RWPE1 (cell line): ENCODE measurements at places on chromosomes 1 and 21.

DNA sequence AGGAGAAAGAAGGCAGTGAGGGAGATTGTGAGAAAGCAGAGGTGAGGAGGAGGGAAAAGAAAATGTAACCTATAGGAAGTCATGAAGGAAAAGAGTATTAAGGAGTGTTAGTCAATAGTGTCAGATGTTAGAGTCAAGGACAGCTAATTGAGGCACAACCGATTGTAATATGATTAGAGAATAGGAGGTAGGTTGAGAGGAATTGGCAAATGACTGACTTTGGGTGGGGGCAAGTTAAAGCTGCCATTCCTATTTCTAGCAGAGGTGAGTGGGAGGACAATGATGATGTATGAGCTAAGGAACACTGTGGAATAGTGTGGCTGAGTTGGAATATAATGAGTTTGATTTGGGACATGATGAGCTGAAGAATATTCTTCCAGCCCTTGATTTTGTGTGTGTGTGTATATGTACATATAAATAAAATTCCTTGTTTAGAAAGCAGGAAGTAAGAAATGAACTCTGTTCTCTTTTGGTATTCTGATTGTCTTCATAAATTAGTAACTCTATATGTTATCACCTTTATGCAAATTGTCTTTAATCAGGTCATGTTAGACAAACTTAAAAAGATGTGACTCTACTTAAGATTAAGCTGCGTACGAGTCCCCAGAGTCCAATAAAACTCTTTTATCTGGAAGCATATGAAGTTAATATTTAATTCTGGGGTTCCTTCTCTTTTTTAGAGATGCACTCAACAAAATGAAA is 98.4 kb downstream of the FNBP1L start:
- no peak for DNase-seq

GRCh38 chr21:33458861-33459260 is 20.9 kb downstream of the TMEM50B start:
- DNase-seq = no peak

DNA sequence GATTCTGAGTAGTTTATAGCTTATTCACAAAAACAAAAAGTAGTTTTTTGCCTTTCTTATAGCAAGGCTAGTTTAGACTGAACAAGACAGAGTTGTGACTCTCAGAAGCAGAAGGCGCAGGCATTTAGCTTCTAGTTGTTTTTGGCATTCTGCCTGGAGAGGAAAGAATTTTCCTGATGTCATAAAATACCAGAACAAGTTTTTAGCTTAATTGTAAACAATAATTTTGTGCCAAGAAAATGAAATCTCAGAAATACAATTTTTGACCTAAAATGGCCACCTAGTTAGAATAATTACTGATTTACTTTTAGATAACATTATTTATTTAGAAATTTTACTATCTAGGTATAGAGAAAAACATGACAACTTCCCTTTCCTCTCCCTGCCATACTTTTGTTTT is 1.0 kb downstream of the DNAJB4 start:
- DNase-seq = peak; percentile 35

GRCh38 chr1:153567621-153568366 is 2.1 kb upstream of the S100A2 start:
- peak; percentile 88 for DNase-seq

- DNase-seq = peak; percentile 94
Observed at GRCh38 chr1:20124456-20125057, 5.2 kb upstream of the PLA2G2D start.

GRCh38 chr1:119001181-119002027 is 13.3 kb upstream of the TBX15 start:
- no peak for DNase-seq

DNA sequence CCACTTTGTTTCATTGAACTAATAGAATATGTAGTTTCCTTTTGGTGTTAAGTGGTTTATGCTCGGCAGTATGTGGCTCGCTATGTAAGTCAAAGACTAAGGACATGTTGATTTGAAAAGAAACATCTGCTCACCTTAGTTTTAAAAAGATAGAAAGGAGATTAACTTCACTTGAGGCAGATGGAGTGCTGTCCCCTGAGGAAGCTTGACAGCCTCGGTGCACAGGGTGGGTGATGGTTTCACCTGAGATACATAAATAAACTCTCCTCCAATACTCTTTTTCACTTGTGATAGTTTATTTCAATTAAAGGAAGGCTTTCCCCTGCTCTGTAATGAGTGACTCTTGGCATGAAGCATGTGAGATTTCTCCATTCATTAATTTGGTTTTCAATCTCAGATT is 70.8 kb upstream of the FMN2 start:
- DNase-seq = no peak

DNA sequence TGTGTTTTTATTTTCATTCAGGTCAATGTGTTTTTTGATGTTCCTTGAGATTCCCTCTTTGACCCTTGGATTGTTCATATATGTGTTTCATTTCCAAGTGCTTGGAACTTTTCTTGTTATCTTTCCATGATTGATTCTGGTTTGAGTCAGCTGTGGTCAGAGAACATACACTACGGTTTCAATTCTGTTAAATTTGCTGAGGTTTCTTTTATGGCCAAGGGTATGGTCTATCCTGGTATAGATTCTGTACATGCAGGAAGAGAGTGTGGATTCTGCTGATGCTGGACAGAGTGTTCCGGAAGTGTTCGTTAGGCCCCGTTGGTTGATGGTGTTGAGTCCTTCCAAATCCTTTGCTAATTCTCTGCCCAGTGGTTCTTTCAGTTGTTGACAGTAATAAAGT is 98.5 kb upstream of the COL6A1 start:
- DNase-seq = no peak

- no peak for DNase-seq
Observed at GRCh38 chr1:205301842-205302588, 19.5 kb downstream of the NUAK2 start.

DNA sequence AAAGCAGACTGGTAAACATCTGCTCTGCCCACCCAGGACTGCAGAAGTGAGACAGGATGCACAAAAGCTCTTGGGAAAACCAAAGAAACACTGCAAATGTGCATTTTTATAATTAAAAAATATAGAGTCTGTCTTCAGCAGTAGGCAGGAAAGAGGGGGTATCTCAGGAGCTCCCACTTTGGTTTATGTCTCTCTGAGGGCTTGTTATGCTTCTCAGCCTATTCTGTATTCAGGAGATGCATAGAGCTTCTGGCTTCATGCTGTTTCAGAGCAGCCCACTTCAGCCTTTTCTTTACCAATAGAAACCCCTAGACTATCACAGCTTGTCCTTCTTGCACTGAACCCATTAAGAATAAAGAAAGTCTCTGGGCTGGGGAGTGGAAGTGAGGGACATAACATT is 148.0 kb downstream of the ROR1 start:
- no peak for DNase-seq

- no peak for DNase-seq
Observed at GRCh38 chr1:9453779-9454418, 85.4 kb upstream of the SLC25A33 start.

- peak; percentile 50 for DNase-seq
Observed at GRCh38 chr1:28642056-28642846, 616 bp downstream of the TAF12 start.

DNA sequence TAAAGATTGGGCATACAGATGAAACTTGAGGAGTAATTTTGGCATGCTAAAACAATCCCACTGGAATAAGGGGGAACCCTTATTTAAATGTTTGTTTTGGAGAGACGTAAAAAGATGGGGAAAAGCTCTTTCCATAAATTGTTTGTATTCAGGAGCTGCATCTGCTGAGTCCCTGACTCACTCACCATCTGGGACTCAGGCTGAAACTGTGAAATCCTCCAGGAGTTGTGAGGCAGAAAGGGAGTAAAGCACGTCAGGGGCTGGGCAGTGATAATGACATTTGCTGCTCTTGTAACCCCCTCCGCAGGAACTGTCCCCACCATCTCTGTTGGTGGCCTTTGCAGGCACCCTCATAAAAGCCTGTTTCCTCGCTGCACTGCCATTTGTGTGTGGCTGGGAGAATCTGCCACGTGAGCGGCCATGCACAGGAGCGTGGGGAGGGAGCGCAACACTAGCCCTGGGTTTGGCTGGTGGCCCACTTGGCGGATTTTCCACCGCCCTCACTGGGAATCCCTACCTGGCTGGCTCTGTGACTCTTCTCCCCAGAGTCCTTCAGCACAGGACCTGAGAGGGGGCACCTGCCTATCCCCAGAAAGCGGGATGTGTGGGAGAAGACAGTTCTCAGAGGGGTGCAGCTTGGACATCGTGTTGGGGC is 45.3 kb downstream of the ZSCAN20 start:
- DNase-seq = no peak

DNA sequence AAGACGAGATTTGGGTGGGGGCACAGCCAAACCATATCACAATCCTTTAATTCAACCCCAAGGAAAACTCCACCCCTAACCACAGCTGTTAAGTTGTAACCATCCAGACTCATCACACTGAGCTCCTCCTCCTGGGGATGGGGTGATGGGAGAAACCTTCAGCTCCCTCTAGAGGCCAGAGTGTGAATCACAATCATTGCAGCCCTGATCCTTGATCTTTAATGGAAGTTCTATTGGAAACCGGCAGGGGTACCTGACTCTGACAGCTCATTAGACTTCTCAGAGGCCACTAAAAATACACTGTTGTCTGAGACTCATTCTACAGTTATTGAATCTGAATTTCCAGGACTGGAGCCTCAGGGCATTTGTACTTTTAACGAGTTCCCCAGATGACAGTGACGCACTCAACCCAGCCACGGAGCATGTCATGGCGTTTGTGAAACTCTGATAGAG is 127.2 kb downstream of the IGSF21 start:
- DNase-seq = peak; percentile 83

GRCh38 chr1:207308451-207309190 is 12.9 kb upstream of the CD55 start:
- DNase-seq = no peak

DNA sequence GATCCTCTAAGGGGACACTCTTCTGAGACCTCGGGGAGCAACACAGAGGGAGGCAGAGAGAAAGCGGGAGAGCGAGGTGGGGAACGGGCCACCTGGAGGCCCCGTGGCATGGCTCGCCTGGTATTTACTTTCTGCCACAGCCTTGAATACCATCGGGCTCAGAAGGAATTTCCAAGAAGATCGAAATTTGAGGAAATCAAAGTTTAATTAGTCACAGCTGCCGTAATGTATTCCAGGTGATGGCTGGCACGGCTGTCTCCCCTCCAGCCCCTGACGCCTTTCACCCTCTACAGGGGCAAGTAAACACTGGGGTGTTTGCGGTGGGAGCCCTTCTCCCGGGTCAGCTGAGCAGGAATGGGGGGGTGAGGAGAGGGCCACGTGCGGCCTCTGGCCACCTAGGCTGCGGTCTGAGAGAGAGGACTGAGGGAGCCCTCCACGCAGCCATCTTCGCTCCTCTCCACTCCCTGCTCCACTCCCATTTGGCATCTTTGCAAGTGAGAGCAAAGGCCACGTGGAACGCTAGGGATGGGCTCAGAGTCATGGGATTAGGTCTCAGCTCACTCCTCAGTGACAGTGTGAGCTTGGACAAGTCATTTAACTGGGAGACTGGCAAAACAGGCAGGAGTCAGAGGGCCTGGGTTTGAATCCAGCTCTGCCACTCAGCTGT is 125.2 kb downstream of the SYF2 start:
- no peak for DNase-seq

- DNase-seq = peak; percentile 62
Observed at GRCh38 chr1:115089420-115090185, at the start of gene TSPAN2. TSPAN2 (minus strand) TSS chr1:115089503; CDS start chr1:115089432, 71 bp downstream.

DNA sequence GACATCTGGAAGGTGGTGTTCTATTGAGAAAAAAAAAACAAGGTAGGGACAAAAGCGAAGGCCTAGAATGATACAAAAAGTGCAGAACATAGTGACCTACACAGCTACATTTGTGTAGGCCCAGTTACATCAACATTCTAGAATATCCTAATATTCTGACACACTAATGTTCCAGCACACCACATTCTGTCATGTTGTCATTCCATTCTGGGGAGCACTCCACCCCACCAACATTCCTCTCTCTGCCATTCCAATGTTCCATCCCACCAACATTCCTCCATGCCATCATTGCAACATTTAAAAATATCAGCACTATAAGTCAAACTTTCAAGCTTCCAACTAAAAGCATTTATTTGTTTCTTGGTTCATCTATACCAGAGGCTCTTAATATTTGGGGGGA is 28.5 kb downstream of the COA7 start:
- no peak for DNase-seq

- no peak for DNase-seq
Observed at GRCh38 chr1:213676736-213677135, 311.0 kb upstream of the PROX1 start.

DNA sequence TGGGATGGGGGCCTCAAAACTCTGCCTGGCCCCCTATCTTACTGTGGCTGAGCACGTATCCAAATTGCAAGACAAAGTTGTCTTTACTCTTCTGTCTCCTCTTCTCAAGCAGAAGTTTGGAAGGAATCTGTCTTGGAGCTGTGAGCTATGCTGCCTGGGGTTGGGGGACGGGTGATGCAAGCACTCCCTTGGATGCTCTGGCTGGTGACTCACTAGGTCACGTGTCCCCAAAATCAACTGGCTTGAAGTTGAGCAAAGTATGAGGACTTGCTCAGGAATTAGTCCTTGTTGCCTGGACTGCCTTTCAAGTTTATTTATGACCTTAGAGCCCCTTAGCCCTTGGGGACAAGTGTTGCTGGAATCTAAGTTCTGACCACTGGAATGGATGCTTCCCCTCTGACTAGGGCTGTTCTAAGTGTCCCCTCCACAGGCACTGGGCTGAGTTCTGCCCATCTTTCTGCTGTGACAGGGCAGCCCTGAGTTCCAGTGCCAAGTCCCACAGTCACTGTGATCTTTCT is 269.5 kb downstream of the HHAT start:
- DNase-seq = peak; percentile 55

GRCh38 chr1:164624400-164624799 is 65.4 kb downstream of the PBX1 start:
- DNase-seq = no peak

DNA sequence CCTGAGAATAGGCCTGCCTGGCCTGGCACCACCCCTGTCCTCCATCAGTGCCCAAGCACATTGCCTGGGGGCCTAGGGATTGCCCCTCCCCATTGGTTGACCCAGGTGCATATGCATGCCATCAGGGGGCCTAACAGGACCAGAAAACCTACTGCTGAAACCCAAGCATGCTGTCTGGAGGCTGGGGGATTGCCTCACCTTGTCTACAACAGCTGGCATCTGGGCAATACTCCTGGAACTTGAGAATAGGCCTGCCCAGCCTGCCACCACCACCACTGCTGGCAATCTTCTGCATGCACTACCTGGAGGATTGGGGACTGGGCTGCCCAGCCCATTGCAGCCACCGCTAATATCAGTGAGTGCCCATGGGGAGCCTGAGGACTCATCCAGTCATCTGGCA is 56.1 kb upstream of the BCL10 start:
- DNase-seq = no peak

GRCh38 chr1:114390361-114390760 is 120.6 kb downstream of the TRIM33 start:
- DNase-seq = no peak

GRCh38 chr1:5768014-5768413 is 224.2 kb downstream of the NPHP4 start:
- DNase-seq = no peak

DNA sequence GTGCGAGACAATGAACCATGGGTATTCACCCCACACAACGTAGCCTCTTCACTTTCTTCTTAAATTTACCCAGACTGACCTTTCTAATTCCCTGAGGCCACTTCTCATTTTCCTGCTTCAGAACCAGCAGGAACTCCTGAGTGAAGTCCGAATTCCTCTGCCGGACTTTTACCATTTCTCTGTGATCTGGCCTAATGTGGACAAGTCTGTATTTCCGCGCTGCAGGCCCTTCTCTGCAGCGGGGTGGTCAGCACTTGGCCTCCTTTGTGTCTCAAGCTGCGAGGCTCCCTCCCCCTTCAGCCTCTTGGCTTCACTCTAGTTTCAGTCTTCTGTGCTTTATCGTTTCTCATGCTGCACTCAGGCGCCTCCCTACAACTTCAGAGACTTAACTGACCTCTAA is 9.4 kb upstream of the CTBS start:
- no peak for DNase-seq
